ENCODE measurements at places on chromosomes 3 and 15. TPM values are rescaled to one million over a fixed set of nuclear protein-coding genes. Genes with fewer than 3 reads are reported as not detected.

DNA sequence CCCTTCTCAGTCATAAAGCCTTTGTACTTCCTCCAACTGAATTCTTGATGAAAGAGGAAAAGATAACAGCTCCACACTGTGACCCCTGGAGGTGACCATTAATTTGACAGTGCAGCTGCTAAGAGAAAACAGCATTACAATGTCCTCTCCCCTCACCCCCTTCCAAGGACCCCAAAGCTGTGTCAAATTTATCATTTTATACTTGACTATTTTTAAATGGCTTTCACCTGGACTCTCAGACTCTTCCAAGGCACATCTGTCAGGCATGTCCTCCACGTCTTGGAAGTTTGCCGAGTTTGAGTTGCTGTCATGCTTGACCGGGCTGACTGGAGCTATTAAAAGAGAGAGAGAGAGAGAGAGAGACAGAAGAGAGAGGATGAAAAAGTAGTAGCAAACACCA lies 236.5 kb downstream of the WDR72 start:
- no peaks in the 10 kb centered on the region for H3K4me1 ChIP-seq
- H3K4me3 ChIP-seq, result no peak overlapping the region
- no peaks in the 10 kb centered on the region for H3K36me3 ChIP-seq
- no peaks in the 10 kb centered on the region for H3K27me3 ChIP-seq
- no peak overlapping the region for H3K27ac ChIP-seq

DNA sequence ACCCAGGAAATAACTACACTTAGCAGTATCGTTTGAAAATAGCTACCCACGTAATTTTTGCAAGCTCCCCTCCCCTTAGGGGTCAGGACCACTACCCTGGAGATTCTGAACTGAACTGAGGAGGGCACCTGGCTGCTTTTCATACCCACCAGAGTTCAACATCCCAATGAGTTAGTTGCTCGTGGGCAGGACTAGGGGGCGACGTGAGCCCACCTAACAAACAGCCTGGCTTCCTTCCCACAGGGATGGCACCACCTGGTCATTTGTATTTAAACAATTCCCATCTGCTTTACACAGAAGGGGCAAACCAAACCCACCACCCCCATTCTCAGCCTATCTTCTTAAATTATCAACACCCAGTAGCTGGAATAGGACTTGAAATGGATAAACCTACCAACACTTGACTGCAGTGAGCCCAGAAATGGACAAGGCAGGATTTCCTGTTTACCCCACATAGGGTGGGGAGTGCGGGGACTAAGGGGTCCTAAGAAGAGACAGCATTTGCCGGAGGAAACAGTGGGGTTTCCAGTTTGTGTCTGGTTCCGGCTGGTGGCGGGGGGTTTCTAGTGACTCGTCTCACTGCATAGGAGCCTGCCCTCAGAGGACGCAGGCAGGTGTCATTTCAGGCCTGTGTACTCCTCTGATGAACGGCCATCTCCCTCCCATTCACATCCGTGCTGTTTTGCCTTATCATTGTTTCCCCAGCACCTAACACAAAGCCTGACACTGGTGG lies 11.6 kb upstream of the VGLL4 start:
- H3K4me3 ChIP-seq, result no peak overlapping the region
- H3K36me3 ChIP-seq, result no peaks in the 10 kb centered on the region
- H3K27ac ChIP-seq, result no peak overlapping the region
- H3K27me3 ChIP-seq, result no peaks in the 10 kb centered on the region
- H3K4me1 ChIP-seq, result peaks cover 1% of the 10 kb centered on the region
- DNase-seq, result no peak

DNA sequence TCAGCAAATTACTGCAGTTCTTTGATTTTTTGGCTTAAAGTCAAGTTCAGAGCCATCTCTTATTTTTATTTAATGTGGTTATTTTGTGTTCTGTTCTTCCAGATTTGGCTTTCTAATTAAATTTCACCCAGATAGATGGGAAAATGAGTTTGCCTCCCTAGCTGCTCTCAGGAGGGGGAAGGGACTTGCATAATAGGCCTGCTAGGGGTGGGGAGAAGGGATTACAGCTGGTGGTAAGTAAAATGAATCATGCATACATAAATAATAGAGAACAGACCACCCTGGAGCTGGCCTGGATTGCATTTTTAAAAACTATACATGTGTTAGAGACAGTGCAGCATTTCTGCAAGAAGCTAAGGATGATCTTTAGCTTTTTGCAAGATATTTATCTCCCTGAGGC lies 3.9 kb upstream of the PXYLP1 start:
- no peaks in the 10 kb centered on the region for H3K27me3 ChIP-seq
- no peak overlapping the region for H3K4me3 ChIP-seq
- H3K27ac ChIP-seq, result no peak overlapping the region

Gene ACKR4
- not detected for total RNA-seq

DNA sequence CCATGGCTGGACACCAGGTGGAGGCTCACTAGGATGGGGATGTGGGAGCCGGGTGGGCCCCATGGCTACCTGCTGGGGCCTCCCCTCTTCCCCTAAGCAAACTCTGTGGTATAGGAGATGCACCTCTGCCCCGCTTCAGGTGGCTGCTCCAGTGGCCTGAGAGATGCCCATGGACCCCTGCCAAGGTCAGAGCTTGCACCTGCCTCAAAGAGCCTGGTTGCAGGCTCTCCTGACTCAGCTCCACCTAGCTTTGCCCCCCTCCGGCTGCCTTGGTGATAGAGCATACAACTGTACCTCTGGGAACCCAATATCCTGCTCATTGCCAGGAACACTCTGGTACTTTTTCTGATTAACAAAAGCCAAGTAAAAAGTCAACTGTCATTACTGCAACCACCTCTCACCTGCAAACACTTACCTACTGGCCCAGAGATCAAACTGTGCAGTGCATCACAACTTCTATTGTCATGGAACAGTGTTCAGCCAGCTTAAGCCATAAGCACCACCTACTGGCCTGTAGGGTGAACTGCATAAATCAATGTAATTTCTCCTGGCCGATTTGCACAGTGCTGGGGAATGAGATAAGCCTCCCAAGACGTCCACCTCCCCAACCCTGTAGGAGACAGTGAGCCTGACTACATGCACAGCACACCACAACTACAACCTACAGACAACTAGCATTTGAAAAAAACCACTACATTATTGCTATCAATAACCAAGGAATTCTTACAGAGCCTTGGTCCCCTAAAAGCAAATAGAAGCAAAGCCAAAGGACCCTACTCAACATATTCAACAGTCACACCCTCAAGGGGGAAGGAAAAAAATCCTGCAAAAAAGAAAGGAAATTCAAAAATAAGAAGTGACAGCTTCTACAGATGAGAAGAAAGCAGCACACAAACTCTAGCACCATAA lies 352.4 kb upstream of the ARHGEF26 start:
- no peaks in the 10 kb centered on the region for H3K36me3 ChIP-seq
- H3K27ac ChIP-seq, result no peak overlapping the region
- H3K27me3 ChIP-seq, result no peaks in the 10 kb centered on the region
- DNase-seq, result peak; percentile 56
- H3K4me1 ChIP-seq, result no peaks in the 10 kb centered on the region
